Activated naive CD4-positive, alpha-beta T cell treated with Interleukin-2 at 50 U/mL for 16 hours (primary cell): ENCODE measurements at places on chromosomes 6 and 20.
A peak's percentile ranks its signal among the peaks of the same experiment; 100 is the strongest.

GRCh38 chr20:62367136-62367632, at the start of gene LAMA5:
Gene LAMA5, minus strand, starts transcription at chr20:62367312. Its CDS starts 67 bp downstream, at chr20:62367245.
- DNase-seq, result peak; percentile 13

GRCh38 chr6:110348961-110349690, 9.0 kb downstream of the METTL24 start:
- no peak for DNase-seq

DNA sequence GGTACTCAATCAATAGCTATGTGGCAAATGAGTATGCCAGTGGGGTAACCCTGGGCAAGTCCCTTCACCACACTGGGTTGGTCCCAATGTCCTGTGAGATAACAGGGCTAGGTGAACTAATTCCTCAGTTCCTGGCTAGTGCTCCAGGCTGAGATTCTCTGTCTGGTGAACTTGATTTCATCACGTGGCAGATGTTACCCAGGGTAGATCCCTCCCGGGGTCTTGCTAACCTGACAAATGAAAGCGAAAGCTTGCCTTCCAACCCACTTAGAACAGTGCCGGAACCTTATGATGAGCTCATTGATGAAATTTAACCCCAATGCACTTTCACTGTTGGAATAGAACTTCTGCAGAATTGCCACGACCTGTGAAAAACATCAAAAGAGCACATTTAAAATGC, 6.6 kb upstream of the ANKRD60 start:
- DNase-seq, result no peak

GRCh38 chr6:3800850-3801591, 48.2 kb upstream of the FAM50B start:
- no peak for DNase-seq

DNA sequence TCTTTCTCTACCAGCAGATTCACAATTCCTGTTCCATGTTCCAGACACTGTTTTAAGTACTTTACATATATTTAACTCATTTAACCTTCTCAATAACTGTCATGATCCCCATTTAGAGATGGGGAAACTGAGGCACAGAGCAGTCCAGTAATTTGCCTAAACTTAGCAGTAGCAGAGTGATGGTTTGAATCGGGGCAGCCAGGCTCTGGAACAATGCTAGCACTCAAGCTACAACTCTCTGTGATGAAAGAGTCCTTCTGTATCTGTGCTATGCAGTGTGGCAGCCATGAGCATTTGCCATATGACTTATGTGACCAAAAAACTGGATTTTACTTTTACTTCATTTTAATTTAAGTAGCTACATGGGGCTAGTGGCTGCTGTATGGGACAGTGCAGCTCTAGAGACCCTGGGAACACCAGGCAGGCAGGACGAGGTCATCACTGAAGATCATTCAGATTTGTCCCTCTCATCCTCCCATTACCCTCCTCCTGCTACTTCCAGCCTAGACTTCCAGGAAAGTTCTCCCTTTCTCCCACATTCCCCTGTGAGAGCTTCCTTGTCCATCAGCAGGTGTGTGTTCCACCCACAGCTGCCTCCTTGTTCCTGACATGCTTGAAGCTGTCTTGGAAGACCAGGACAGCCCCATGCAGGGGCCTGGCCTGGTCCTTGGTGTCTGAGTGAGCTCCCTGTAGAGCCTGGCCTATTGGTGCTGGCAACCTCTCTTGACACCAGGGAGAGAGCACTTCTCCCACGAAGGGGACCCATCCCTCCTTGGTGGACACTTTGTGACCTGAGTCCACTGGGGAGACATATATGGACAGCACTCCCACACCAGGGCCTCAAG, 157.0 kb downstream of the MRPL14 start:
- DNase-seq, result no peak

DNA sequence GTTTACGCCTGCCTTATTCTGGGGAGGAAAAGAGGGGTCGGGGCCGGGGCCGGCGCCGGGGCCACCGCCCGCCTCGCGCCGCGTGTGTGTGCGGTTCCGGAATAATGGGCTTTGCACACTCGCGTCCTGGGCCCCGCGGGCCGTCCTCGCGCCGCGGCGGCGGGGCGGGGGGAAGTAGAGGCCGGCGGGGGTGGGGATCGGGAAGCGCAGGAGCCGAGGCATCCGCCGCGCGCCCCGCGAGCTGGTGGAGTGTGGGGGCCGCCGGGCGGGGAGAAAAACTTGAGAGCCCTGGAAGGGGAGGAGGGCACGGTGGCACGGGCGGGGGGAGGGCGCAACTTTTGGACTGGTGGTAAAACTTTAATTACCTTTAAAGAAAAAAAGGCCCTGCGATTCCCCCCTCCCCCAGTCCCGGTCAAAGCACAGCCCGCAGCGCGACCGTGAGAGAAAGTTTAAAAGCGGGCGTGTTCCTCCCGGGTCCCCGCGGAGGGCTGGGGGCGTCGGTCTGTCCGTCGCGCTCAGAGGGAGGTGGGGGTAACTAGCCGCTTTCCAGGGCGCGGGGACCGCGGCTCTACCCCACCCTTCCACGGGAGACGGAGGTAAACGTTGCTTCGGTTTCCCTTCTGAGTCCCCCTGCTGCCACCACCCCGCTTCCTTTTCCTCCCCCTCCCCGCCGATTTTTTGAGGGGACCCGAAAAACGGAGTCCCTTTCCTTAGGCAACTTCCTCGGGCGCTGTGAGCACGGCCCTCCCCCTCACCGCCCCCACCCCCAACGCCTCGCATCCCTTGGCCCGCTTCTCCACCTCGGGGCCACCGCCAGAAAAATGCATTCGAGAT, 1.9 kb downstream of the L3MBTL3 start:
- peak; percentile 50 for DNase-seq

DNA sequence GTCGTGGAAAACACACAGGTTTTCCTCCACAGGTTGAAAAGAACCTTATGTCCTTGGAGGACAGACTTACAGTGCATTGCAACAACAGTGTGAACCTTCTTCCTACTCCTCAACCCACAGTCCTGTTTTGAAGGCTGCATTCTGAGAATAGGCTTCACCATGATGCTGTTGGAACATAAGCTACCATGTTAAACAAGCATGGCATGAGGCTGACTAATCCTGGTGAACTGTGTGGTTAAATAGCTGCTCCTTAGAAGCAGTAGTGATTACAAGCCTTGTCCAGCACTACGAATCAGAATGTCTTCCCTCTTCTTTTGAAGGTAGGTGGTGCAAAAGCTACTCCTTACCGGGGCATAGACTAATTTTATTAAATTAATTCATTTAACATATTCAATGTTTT, 368.5 kb upstream of the EPHA7 start:
- no peak for DNase-seq

DNA sequence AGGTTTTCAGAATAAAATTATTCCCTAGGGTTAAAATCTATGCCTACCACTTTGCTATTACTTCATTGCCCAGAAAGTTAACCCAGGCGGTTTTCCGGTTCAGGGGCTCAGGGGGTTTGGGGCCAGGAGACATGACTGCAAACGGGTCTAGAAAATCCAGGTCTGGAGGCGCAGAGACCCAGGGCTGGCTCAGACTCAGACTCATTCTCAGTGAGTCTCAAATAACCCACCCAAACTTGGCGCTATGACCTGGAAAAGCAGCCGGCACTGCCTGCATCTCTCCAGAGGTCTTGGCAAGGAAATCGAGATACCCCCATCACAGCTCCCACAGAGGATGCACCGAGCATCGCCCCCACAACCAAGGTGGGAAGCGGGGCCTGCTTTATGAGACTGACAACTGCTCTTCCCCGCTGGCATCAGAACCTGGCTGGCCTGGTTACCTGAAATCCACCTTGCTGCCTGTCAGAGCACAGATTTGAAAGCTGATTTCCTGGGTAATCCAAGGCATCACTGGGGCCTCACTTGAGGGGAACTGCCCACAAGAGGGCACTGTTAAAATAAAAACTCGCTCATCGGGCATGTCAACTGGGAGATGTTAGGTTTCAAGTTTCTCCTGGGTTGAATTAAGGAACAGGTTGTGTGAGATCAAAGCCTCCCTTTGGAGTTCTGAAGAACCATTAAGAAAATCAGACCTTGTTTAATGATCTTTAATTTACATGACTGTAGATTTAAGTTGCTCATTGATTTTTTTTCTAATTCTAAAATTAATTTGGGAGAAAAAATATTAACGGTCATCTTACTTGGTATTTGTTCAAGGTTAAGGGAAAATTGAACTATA, 55.1 kb downstream of the KIF16B start:
- peak; percentile 6 for DNase-seq

DNA sequence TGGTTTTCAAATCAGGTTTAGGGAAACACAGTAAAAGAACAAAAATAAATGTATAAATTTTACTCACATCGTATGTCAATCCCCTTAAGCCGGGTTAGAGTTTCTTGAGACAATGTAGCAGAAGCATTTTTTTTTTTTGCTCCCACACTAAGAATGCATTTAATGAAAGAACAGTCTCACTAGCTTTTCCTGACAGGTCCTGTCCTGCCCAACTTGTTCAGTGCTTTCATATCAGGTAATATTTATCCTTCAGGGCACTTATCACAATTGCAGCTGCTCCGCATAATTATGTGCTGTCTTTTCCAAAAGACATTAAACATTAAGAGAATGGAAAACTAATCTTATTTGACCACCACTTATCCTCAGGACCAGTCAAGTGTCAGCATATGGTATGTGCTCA, 632.0 kb downstream of the HTR1B start:
- no peak for DNase-seq

DNA sequence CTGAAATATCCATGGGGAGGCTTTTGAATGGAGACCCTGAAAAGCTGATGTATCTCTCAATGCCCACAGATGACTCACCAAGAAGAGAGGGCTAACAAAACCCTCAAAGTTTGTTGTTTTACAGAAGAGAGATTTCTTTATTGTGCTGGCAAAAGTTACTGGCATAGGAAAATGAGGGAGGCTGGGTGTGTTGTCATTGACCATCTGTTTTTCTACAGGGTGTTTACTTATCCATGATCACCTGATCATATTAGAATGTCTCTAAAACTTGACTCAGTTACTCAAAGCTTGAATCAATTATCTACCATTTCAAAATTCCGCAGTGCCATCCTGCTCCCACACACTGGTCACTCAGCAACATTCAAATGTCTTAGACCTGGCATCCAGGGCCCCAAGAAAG, 9.8 kb downstream of the NCOA6 start:
- DNase-seq, result no peak

- DNase-seq, result no peak
These were observed 26.0 kb downstream of the MYLIP start for GRCh38 chr6:16154904-16155303.

- no peak for DNase-seq
These were observed 1.3 kb downstream of the CGA start for GRCh38 chr6:87093651-87094050.

- no peak for DNase-seq
These were observed 24.3 kb downstream of the CAPN11 start for GRCh38 chr6:44182911-44183390.

GRCh38 chr6:14129575-14129974, 12.0 kb downstream of the CD83 start:
- DNase-seq, result no peak

- no peak for DNase-seq
These were observed 66.2 kb upstream of the IYD start for GRCh38 chr6:150302520-150303176.

DNA sequence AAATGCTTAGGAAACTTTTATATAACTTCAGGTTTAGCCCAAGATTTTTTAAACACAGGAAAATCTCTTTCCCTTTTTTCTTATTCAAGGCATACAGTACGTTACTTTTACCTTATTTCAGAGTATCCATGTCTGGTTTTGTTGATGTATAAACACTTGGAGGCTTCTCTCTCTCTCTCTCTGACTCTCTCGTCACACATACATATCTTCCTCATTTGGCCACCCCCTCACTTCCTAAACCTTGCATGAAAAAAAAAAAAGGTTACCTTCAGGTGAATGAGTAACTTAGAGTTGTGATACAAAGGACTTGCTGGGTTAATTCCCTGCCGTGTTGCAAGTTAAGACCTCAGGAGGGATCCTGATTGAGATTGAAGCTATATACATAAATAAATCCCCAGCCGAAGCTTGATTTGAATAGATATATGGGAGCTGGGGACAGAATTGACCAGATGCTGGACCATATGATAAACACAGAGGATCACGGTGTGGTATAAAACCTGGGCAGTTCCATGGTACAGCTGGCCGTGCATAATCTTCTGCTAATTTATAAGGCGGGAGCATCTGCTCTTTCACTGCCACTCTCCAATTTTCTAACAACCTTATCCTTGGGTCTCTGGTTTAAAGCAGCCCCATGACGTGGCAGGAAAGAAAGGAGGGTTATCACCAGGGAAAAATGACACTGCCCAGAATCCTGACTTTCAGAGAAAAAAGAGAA, 55.1 kb upstream of the IL20RA start:
- DNase-seq, result no peak

- DNase-seq, result no peak
These were observed 39.0 kb downstream of the HLA-A start for GRCh38 chr6:29981211-29981812.

DNA sequence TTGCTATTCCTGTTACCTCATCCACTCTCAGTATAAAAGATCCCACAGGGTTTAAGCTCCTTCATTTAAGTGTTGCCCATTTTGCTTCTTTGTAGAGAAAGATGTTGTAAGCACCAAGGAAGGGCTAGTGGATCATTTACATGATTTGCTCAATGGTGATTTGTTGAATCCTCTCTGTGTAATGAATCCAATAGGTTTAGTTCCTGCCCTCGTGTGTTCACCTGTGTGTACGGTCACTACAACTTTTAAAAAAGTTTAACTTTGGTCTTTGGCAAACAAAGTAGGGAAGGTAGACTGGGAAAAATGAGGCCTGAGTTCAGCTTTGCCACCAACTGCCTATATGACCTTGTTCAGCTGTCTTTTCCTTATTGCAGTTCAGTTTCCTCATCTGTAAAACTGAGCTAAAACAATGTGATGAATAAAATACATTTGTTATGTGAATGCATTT, 51.5 kb downstream of the DHX35 start:
- DNase-seq, result no peak

DNA sequence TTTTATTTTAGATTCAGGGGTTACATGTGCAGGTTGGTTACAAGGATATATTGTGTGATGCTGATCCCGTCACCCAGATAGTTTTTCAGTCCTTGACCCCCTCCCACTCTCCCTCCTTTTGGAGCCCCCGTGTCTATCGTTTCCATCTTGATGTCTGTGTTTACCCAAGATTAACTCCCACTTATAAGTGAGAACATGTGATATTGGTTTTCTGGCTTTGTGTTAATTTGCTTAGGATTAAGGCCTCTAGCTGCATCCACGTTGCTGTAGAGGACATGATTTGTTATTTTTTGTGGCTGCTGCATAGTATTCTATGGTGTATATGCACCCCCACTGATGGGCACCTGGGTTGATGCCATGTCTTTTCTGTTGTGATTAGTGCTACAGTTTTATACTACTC, 178.6 kb downstream of the PLCB1 start:
- DNase-seq, result no peak

GRCh38 chr20:33082546-33082945, 3.1 kb downstream of the BPIFB4 start:
- DNase-seq, result no peak

DNA sequence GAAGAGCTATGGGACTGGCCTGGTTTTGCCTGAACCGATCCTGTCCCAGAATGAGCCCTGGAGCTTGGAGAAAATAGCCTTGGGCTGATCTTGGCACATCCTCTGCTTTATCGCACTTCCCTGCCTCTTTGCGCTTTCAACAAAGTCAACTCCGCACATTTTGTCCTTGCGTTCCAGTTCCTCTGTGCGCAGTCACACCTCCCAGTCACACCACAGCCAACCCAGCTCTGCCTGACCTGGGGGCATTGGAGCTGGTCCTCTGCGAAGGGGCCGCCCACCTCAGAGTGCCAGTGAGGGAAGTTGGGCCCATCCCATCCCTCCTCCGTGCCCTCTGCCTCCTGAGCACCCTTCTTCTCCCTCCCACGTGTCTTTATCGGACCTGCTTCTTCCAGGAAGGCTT, 16.9 kb upstream of the UQCC2 start:
- DNase-seq, result no peak
